ENCODE measurements at places on chromosomes 2 and 18.

DNA sequence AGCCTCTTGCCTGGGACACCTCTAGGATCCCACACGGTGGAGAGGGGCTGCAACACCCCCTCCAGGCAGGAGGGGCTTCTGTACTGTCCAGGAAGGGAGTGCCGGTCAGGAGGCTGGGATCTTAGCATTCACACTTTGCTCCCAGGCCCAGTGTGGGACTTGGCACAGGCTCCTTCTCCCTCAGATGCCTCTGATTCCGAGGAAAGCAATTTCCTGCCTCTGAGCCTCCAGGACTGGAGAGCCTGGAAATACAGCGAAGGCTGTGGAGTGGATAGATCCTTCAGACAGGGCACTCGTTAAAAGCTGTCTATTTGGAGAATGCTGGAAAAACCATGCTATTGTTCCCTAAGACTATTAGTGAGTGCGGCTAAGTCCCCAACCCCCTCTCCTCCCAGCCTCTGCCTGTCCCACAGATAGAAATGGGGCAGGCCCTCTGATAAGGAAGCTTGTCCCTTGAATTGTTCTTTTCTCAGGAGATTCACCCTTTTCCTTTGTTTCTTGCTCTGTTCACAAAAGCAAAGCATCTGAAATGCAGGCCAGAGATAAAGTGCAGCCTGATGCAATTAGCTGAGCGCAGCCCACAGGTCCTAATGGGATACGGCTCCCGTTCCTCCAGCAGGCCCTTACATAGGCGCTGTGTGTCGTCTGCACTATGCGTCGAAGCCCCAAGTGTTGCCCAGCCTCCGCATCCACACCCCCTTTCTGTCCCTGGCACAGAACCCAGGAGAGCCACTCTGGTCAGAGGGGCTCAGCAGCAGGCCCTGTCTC lies 252.2 kb downstream of the KLHL29 start:
- DNase-seq = no peak

DNA sequence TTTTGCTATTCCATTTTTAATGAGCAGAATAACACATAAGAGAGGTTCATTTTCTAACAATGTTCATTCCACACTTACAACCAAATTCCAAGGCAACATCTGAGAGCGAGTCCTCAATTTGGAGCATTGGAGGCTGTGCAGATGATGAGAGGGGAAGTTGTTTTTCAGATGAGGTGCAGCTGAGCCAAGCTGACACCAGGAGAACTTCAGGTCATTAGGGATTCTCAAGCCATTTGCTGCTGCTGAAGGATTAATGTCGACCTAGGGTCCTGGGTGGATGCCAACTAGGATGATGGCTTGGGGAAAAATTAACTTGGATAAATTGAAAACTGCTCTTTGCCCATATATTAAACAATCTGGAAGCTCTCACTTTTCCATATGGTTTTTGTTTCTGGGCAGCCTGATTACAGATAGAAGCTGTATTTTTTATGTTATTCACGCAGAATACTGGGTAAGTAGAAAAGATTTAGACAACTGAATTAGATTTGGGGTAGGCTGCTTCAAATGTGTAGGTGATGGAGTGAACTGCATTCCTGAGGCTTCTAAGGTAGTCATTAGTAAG lies 206.4 kb upstream of the SLC39A10 start:
- no peak for DNase-seq

DNA sequence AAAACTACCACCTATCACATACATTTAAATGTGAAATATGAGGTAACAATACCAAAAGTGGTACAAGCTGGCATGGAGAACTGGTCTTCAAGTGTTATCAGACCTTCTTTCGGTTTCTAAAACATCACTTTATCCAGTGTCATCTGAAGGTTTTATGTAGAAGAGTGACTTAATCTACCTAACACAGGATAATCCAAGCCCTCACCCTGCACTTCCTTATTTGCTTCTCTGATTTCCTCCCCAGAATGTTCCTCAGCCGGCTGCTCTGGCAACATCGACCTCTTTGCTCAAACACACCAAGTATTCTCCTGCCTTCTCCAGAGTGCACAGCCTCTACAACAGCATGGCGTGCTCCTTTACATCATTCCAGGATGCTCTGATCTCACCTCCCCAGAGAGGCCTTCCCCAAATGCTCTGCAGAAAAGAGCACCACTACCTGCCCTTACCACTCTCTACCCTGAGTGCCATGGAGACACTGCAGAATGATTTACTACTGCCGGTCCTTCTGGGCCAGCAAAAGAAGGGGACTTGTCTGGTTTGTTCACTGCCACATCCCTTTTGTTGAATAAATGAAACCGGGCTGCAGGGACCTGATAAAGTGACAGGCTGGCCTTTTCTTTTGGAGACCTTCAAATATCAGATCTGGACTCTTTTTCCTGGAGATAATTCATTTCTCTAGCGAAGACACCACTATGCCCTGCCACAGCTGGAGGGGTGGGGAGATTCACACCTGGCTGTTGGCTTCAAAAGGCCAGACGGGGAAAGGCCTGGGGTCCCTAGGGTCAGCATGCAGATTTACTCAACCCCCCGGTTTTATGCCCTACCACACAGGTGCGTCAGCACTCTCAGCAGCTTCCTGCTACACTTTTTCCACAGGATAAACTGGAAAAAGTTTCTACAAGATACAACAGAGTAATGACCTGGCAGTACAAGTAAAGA lies 42.0 kb downstream of the TTR start:
- DNase-seq = no peak

DNA sequence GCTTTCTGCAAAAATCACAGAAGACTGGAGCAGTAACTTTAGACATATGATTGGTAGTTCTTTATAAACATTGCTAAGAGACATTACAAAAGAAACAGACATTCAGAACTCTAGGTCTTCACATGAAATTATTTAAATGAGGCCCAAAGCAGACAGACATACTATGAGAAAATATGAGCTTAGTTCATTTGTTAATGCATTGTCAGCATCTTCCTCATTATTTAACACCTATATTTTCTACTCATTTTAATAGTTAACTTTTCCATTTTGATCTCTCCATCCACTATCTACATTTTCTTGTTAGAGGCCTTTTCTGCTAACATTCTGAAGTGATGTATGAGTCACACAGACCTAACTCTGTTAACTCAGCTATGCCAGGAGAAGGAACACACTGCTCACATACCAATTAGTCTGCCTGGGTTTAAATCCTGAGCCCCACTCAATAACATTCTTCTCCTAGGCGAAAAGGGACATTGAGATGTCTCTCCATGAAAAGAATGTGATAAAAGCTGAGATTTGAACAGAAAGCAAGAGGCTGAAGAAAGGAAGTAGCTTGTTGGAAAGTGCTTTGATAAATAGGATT lies 400.3 kb upstream of the PKDCC start:
- no peak for DNase-seq

DNA sequence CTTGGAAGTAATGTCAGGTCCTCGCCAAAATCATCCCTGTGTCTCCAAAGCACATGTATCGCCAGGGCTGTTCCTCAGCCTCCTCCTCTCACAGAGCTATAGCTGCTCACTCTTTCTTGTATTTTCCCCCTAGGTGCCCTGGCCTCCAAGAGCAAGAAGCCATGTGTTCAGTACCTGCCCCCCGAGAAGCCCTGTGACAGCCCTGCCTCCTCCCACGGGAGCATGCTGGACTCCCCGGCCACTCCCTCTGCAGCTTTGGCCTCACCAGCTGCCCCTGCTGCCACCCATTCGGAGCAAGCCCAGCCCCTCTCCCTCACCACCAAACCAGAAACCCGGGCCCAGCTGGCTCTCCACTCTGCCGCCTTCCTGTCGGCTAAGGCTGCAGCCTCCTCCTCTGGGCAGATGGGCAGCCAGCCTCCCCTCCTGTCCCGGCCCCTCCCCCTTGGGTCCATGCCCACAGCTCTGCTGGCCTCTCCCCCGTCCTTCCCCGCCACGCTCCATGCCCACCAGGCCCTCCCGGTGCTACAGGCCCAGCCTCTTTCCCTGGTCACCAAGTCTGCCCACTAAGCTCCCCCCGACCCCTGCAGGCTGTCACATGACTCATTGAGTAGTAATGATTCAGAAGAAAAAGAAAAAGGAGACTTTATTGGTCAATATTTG lies 18.8 kb downstream of the TGOLN2 start:
- DNase-seq = peak; percentile 24

DNA sequence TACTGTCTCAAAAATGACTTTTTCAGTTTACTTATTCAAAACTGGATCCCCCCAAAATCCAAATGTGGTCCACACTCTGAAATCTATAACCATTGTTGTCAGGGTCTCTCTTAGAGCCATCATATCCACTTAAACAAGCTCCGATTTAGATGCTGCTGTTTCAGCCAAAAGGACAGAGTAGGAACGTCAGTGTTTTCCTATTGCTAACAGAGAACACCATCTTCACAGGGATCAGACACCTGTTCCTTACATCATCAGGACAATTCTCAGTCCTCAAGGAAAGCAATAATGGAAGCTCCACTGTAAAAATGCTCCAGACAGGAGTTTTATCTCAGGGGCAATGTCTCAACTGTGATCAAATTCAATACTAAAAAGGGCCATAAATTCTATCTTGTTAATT lies 155.4 kb downstream of the STK39 start:
- no peak for DNase-seq

- DNase-seq = no peak
These were observed 1.4 kb downstream of the GPBAR1 start for GRCh38 chr2:218262237-218262600.

DNA sequence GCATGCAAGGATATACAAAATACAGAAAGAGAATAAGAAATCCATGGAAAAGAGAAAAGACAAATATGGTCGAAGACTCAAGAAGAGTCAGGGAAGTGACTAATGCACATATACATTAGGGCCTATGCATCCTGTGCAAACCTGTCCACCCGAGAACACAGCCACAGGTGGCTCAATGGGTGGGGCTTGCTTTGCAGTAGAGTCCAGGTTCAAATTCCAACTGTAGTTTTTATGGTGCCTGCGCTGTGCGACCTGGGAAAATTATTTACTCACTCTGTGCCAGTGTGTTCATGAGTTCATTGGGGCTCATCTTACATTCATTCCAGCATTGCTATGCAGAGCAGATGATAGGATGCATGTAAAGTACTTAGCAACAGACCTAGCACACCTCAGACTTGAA lies 244.7 kb downstream of the CTNNA2 start:
- DNase-seq = no peak

DNA sequence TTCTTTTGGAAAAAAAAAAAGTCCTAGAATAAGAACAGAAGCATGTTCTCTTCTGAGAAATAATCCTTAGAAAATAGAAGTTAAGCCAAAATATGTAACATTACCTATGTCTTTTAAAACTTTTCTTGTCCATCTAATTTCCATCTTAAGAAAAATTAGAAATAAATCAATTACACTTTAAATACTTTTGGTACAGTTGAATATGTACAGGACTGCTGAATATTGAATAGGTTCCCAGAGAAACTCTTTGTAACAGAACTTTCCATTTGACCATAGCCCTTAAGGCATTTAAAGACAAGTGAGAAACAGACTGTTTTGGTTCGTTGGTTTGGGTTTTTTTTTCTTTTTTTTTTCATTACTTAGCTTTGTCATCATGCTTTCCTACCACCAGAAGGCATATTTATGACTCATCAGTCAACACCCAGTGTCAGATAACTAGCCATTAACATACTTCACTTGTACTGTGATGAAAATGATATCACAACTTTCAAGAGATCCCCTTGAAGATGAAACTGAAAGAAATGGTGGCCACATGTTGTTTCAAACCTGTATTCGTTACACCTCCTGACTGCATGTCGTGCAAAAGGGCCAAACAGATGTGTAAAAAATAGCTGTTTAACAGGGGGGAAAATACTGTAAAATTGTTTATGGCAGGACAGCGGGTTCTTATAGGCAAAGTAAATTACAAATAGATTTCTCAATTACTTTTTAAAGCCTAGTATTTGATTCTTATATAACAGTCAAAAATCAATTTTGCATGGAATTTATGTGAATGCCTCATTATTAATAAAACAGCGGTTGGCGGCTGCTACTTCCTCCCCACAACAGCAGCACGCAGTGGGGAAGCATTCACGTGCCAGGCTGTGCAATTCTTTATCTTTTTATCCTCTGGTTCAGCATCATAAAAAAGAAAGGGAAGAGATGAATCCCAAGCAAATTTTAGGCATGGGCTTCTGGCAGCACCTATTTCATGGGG lies 280.7 kb upstream of the HNRNPA3 start:
- no peak for DNase-seq

- no peak for DNase-seq
These were observed 155.6 kb upstream of the XPO1 start for GRCh38 chr2:61693744-61694143.

DNA sequence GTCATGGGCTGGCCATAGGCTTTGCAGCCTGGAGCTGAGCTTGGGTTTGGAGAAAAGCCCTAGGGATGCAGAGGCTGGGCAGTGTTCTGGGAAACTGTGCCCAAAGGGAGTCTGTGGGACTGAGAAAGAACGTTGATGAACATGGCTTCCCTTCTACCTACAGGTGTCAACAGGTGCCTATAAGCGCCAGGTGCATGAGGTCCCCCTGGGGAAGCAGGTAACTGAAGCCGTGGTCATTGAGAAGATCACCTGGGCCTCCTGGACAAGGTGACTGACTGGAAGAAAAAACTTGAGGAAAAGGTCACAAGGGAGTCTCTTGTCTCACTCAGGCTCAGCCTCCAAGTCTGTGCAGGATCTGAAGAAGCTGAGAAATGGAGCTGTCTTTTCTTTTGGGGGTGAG lies 83.4 kb downstream of the RTN4 start:
- DNase-seq = no peak

DNA sequence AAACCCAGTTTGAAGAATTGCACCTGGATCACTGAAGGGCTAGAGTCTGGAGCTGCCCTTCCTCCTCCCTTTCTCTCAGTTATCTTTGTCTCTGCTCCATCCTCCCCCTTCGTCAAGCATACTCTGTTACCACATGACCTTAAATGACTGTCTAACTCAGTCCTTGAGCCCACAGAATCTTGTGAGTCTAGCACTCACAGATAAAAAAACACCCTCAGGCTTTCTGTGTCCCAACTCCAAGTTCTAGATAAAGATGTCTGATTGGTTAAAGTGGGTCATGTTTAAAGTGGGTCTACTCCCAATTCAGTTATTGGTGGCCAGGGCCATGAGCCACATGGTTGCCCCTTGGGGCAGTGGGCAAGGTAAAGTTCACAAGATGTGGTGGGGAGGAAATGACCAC lies 53.5 kb upstream of the CYP1B1 start:
- DNase-seq = no peak

- DNase-seq = no peak
These were observed 13.3 kb downstream of the ST3GAL5 start for GRCh38 chr2:85875350-85876050.

DNA sequence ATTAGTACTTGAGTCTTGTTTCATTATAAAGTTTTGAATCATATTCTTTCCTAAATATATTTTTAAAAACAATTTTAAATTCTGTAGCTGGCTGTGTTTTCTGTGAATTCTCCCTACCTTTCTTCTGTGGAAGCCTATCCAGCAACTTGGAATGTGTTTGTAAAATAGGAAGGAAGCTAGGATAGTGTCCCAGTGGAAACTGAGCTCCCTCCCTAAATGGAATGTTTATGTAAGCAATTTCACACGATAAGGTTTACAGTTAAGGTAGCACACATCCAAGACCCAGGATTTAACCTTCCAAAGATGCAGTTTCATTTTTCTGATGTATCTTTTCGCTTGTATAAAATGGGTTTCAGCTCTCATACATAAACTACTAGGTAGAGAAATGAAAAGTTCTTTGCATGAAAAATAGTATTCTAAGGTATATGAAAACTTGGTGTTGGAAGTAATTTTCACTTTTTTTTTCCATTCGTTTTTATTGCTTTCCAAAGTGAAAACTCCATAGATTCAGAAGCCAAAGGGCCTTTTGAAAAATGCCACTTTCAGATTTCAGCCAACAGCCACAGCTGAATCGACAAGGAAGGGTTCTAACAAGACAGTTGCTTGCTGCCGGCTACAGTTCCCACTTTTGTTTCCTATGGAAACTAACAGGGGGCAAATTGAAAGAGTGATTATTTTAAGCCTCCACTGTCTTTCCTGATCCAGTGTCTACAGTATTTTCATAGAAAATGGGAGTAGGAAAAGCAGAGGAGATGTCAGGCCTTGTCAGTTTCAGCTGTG lies 405.1 kb upstream of the POU3F3 start:
- DNase-seq = no peak

Measured in NCI-H345 (cell line).